ENCODE measurements at places on chromosomes 1 and 21. TPM values are rescaled to one million over a fixed set of nuclear protein-coding genes. Genes with fewer than 3 reads are reported as not detected.

MX2 gene
- 6.1 TPM for total RNA-seq

IQGAP3 gene
- 11.3 TPM for total RNA-seq

EVI5 gene
- 45.8 TPM for total RNA-seq

FNDC5 gene
- 55.6 TPM for total RNA-seq

TMIGD3 gene
- total RNA-seq: 0.47 TPM

RHEX gene
- 1.1 TPM for total RNA-seq

C1orf141 gene
- not detected for total RNA-seq

SLC6A17 gene
- 0.76 TPM for total RNA-seq

ZSWIM5 gene
- total RNA-seq: 4.8 TPM

RXFP4 gene
- total RNA-seq: 0.18 TPM

FAAH gene
- total RNA-seq: 27.0 TPM

FAM72A gene
- total RNA-seq: 3.2 TPM

CYP4A11 gene
- 22.1 TPM for total RNA-seq

GJB3 gene
- total RNA-seq: 0.35 TPM

TFF2 gene
- total RNA-seq: not detected

ZNF593 gene
- total RNA-seq: 25.9 TPM
